Cardiac muscle cell (in vitro differentiated cells and primary cell): ENCODE measurements at places on chromosomes 2 and 18. TPM values are rescaled to one million over a fixed set of nuclear protein-coding genes. Genes with fewer than 3 reads are reported as not detected.

The GALM gene
- polyA plus RNA-seq: 47.4 and 50.4 TPM in 2 replicates

GRCh38 chr2:30915486-30915885 is 108.2 kb upstream of the CAPN13 start:
- no peak for DNase-seq

The NDC80 gene
- 8.4 and 40.1 TPM in 2 replicates for polyA plus RNA-seq

DNA sequence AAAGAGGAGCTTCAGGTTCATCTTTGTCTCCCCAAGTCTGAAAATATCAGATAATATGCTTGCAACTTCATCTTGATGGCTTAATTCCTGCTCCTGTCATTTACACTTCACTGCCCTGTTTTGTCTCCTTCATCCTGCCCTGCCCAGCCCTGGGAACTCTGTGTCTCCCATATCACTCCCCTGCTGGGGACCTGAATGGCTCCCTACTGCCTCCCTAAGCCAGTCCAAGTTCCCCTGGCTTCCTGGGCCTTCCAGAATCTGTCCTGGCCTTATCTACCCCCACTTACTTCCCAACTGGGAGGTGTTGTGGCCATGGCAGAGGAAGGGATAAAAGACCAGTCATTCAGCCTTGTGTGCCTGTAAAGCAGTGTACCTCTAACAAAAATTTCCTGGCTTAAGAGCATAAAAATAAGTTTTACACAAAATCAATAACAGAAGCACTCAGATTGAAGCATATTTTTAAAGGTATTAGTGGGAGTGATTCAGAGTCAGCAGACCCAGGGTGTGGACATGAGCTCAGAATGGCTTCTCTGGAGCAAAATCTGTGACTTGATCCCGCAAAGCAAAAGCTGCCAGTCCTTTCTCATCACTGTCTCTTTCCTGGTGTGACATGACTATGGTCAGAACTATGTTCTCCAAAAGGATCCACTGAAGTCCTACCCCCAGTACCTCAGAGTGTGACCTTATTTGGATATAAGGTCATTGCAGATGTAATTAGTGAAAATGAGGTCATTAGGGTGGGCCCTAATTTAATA is 59.1 kb downstream of the INO80C start:
- no peak for DNase-seq

GRCh38 chr2:215110918-215111317 is 27.5 kb downstream of the ABCA12 start:
- no peak for DNase-seq

DNA sequence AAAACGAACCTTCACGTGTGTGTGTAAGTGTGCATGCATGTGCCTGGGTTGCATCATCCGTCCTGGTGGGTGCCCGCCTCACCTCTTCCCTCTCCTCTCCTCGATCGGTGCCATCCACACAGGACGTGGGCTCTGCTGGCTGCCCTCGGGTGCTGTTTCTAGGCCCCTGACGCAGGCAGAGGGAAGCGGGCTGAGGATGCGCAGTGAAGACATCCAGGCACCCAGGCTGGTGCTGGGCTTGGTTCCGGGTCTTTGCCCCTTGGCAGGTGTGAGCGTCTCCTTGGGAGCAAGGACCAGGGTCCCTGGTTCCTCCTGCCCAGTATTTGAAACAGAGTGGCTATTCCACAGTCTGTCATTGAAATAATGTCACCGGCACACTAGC is 6.2 kb upstream of the ADCY3 start:
- DNase-seq: no peak

DNA sequence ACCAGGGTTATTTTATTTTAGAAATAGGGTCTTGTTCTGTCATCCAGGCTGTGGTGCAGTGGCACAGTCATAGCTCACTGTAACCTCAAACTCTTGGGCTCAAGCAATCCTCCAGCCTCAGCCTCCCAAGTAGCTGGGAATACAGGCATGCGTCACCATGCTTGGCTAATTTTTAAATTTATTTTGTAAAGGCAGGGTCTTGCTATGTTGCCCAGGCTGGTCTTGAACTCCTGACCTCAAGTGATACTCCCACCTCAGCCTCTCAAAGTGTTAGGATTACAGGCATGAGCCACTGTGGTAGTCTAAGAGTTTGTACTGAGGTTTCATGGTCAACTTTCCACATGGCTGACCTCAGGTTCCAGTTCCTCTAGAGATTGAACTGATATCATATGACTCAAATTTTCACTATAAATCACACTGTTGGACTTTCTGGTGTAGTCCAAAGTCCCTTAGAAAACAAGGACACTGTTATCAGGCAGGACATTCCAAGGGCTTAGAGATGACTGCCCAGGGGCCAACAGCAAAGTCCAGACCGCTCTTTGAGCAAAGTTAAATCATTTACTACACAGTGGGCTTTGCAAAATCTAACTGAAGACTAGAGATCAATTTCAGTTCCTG is 82.0 kb upstream of the MEX3C start:
- DNase-seq: no peak

The AQP4 gene
- not detected in 2 replicates for polyA plus RNA-seq

DNA sequence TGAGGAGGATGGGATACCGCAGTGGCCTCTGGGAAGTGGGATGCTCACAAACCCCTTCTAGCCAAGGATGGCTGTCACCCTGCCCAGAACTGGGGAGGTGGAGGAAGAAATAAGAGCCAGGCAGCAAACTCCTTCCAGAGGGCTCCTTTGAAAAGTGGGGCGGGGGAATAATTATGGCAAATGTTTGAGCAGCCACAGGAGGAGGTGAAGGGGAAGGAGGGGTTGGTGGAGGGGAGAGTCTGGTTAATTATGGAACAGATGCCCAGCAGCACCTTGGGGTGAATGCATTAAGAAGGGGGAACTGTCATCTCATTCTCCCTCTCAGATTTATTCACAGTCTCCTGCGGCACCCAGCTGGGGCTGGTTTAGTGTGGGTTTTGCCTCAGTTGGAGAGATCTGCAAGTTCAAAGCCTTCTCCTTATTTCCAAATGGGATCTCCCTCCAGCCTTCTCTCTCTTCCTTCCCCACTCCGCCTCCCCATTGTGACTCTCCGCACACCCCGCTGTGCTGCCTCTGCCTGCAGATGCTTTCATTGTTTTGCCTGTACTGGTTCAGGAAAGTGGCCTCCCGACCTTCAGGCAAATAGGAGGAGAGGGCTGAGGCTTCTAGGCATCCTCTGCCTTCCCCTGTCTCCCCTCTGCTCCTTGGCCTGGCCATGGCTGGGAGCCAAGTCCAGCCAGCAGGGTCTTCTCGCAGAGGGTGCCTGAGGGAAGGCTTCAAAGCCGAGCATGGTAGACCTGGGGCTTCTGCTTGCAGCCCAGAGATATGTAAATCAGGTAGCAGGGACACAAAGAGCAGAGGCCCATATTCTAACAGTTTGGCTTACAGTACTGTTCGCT is 457.2 kb upstream of the MEX3C start:
- no peak for DNase-seq

DNA sequence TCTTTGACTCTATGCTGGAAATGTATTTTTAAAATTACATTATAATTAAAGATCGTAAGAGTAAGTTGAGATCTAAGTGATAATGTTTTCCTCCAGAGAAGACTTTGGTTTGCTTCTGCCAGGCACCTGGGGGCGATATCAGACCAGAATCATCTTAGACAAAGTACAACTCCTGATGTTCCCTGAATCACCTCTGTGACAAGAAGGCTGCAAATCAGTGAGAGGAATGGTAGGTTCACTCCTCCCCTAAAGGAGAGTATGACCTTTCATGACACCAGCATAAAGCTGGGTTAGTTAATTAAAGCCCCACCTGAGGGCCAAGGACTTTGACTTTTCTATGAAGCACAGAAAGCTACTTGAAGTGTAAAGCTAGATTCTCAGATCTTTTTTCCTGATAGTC is 114.4 kb upstream of the DTNA start:
- DNase-seq: peak; percentile 27

The ACVR1C gene
- polyA plus RNA-seq: not detected in 2 replicates

The DCC gene
- 0.07 and 0.38 TPM in 2 replicates for polyA plus RNA-seq

The C2orf78 gene
- polyA plus RNA-seq: not detected in 2 replicates

GRCh38 chr2:74812787-74813590 is 20.9 kb upstream of the HK2 start:
- no peak for DNase-seq

- no peak for DNase-seq
These were observed 1348.0 kb upstream of the PIK3C3 start for GRCh38 chr18:40606996-40607395.

- DNase-seq: peak; percentile 26
These were observed 6.0 kb downstream of the GAREM2 start for GRCh38 chr2:26178746-26179436.

The NPC1 gene
- polyA plus RNA-seq: 14.1 and 19.4 TPM in 2 replicates

DNA sequence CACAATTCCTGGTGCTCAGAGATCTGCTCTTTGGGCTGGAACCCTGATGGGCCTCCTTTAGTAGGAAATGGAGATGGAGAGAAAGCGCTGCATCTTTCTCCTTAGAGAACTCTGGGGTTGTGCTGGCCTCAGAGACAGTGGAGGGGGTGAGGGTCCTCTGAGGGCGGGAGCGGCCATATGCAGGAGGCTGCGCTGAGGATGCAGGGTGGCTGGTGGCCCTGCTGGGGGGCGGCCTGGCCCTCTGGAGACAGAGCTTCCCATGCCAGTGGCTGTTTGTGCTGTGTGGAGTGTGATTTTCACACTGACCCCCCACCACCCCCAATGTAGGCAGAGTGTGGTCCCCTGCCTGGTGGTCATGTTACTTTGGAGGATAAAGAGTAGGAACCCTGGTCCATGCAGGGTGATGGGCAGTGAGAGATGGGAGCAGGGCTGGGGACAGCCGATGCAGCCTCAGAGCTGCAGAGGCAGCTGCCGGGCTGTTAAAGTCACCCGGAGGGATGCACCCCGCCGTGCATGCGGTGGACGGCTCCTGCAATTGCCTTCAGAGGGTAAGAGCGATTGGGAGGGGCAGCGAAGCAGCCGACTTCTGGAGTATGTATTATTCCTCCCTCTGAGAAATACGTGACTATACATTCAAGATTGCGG is 194.6 kb downstream of the FAM210A start:
- no peak for DNase-seq

- no peak for DNase-seq
These were observed 93.6 kb downstream of the SH3BP4 start for GRCh38 chr2:235045336-235045972.

- no peak for DNase-seq
These were observed 70.1 kb downstream of the EDAR start for GRCh38 chr2:108918941-108919341.

The PPP1R1C gene
- polyA plus RNA-seq: 8.6 and 17.9 TPM in 2 replicates

- DNase-seq: no peak
These were observed 452.4 kb downstream of the LRATD1 start for GRCh38 chr2:15084826-15085489.

The QPCT gene
- polyA plus RNA-seq: not detected in 2 replicates

- no peak for DNase-seq
These were observed 64.8 kb upstream of the GALNT5 start for GRCh38 chr2:157192445-157193423.

DNA sequence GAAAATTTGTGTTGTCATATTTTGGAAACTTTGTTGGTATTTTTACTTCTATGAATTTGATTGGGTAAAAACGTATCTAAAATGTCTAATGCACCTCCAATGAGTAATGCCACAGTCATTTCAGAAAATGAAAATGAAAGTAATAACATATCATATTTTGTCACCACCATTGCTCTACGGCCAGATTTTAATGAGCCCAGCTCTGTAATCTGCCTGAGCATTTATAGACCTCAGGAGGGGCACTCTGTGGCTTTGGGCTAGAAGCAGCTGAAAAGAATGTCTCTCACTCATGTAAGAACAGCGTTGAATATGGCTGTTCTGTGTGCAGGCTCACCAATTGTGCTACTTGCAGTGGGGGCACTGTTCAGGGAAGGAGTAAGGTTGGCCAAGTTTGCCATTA is 32.7 kb upstream of the ABCA12 start:
- DNase-seq: no peak

The MRPL44 gene
- 35.3 and 44.7 TPM in 2 replicates for polyA plus RNA-seq

GRCh38 chr2:157559061-157559460 is 69.6 kb downstream of the ACVR1C start:
- no peak for DNase-seq

DNA sequence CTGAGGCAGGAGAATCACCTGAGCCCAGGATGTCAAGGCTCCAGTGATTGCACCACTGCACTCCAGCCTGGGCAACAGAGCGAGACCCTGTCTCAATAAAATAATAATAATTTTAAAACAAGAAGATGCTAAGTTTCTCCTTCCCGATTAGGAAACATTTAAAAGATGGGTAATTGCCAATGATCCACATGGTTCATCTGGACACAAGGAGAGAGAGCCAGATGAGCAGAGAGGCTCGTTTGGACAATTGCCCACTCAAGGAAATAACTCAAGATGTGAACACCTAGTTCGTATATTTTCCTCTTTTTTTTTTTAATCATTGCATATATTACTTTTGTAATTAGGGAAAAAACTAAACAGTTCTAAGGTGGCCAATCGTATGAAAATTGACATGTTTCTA is 3.6 kb upstream of the ACTG2 start:
- no peak for DNase-seq

The OSBPL1A gene
- polyA plus RNA-seq: 23.1 and 35.1 TPM in 2 replicates

The TNFRSF11A gene
- polyA plus RNA-seq: 0.66 and 1.4 TPM in 2 replicates

DNA sequence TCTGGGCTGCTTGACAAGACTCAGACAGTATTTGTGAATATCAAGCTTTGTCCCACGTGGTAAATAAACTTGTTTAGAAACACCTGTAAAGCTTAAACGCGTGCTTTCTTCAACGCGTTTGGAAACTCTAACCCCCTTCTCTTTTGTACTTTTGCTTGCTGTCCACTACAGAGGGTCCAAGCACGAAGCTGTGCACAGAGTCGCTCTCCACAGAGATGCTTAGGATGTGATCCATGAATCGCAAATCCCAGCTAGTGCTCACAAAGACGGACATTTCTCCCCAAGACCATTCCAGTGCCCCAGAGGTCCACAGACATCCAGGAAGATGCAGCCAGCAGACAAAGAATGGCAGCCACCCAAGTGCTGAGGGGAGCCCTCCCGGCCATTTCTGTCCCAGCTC is at the start of gene GPR45:
GPR45 (plus strand) TSS at position 301 of the 400 bp plus-strand sequence. CDS start 116 bp downstream, outside the sequence.
- DNase-seq: no peak

The SMCHD1 gene
- polyA plus RNA-seq: 18.9 and 22.1 TPM in 2 replicates

The KCNG2 gene
- polyA plus RNA-seq: 0.15 and 0.26 TPM in 2 replicates

The OSR1 gene
- polyA plus RNA-seq: 17.2 and 23.2 TPM in 2 replicates

The DAPL1 gene
- polyA plus RNA-seq: not detected in 2 replicates
